ENCODE measurements at places on chromosomes 4 and X. TPM values are rescaled to one million over a fixed set of nuclear protein-coding genes. Genes with fewer than 3 reads are reported as not detected.

AMBN gene
- total RNA-seq, result 0.06 TPM

RGN gene
- not detected for total RNA-seq

P2RY4 gene
- total RNA-seq, result not detected

FBXL5 gene
- total RNA-seq, result 64.6 TPM

MAOB gene
- total RNA-seq, result 0.06 TPM

SLC25A5 gene
- 231 TPM for total RNA-seq

GAGE12F gene
- 2.2 TPM for total RNA-seq

TENT5D gene
- total RNA-seq, result 0.11 TPM
